ENCODE measurements at places on chromosomes 13 and 19.

- no peak for DNase-seq
Measured at GRCh38 chr13:48066310-48066989, 28.5 kb downstream of the MED4 start.

GRCh38 chr13:110533771-110534670 lies 27.5 kb downstream of the RAB20 start:
- no peak for DNase-seq

DNA sequence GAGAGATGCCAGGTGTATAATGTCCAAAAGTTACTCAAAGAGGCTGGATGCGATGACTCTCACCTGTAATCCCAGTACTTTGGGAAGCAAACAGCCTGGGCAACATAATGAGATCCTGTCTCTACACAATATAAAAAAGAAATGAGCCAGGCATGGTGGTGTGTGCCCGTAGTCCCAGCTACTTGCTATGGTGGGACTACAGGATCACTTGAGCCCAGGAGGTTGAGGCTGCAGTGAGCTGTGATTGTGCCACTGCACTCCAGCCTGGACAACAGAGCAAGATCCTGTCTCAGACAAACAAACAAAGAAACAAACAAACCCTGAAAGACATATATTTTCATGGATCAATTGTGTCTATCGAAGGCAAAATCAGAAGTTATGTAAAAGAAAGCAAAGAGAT lies 54.3 kb upstream of the CYP2B6 start:
- DNase-seq = no peak

- no peak for DNase-seq
Measured at GRCh38 chr13:107867701-107868661, 347.4 kb downstream of the LIG4 start.

DNA sequence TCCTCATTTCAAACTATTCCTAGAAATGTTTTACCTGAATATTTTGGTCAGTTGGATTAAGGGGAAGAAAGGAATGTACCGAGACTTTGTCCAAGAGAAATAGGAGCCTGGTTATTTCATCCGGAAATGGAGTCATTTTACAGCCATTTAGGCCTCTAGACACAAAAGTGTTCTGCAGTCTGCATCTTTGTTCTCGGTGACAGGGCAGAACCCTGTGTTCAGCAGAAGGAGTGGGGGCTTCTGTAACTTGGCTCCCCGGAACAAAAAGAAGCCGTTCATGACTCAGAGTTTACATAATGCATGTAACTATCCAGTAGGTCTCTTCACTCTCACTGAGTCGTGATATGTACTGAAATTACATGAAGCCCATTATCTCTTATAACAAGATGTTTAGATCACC lies 21.6 kb upstream of the FNDC3A start:
- no peak for DNase-seq

DNA sequence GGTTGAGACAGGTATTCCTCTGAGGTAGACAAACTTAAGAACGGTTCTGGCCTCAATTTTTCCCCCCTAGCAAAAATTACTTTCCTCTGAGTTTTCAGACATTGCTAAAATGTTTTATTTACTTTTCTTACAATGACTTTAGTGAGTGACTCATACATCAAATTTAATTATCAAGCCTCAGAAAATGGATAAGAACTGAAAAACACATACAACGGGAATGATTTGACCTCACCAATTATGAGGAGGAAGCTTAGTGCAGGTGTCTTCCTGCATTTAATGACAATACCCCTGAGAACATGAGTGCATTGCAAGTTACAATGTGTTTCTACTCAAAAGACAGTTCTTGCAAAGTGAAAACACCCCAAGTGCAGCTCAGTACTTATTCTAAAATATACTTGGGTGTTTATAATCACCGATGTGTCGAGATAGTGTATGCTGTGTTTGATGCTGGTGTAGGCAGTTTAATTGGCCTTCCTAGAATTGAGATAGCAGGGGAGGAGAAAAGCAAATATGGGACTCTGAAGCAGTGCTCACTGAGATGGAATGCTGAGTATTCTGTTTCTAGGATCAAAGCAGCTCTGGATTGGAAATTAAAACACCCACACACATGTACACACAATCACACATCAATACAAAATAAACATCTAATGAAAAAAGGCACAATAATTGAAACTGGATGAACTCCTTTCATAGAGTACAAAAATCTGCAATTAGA lies 189.5 kb upstream of the SLC10A2 start:
- DNase-seq = no peak

GRCh38 chr19:20315543-20315942 lies 148.5 kb downstream of the ZNF486 start:
- DNase-seq = no peak

- DNase-seq = no peak
Measured at GRCh38 chr13:111663953-111664421, 343.5 kb downstream of the TEX29 start.

GRCh38 chr13:102993348-102993747 lies 72.9 kb downstream of the SLC10A2 start:
- DNase-seq = no peak

- no peak for DNase-seq
Measured at GRCh38 chr19:1116726-1117581, 13.2 kb downstream of the GPX4 start.

GRCh38 chr13:111282425-111282824 lies 38.0 kb upstream of the TEX29 start:
- no peak for DNase-seq
